WTC11 (cell line): ENCODE measurements at places on chromosomes 1 and 21. TPM values are rescaled to one million over a fixed set of nuclear protein-coding genes. Genes with fewer than 3 reads are reported as not detected.

- H3K4me1 ChIP-seq, result peaks cover 52% of the 10 kb centered on the region
- peaks cover 3% of the 10 kb centered on the region; the same call in 1 of the 2 replicates for H3K27me3 ChIP-seq
- H3K36me3 ChIP-seq, result peaks cover 18% of the 10 kb centered on the region
- H3K27ac ChIP-seq, result no peak overlapping the region
Observed at GRCh38 chr1:33161061-33161681, 20.7 kb downstream of the TRIM62 start.

- H3K4me1 ChIP-seq, result no peaks in the 10 kb centered on the region
- no peak overlapping the region for H3K4me3 ChIP-seq
- no peaks in the 10 kb centered on the region for H3K27me3 ChIP-seq
- no peak overlapping the region for H3K27ac ChIP-seq
- peaks cover 47% of the 10 kb centered on the region for H3K36me3 ChIP-seq
- DNase-seq, result no peak
Observed at GRCh38 chr1:55067022-55067778, 27.9 kb downstream of the PCSK9 start.

GRCh38 chr1:53016705-53017104 lies 45.3 kb upstream of the PODN start:
- H3K27me3 ChIP-seq, result no peaks in the 10 kb centered on the region; the same call in 1 of the 2 replicates
- H3K36me3 ChIP-seq, result no peaks in the 10 kb centered on the region
- no peak overlapping the region for H3K4me3 ChIP-seq
- H3K27ac ChIP-seq, result no peak overlapping the region
- peaks cover 12% of the 10 kb centered on the region for H3K4me1 ChIP-seq

DNA sequence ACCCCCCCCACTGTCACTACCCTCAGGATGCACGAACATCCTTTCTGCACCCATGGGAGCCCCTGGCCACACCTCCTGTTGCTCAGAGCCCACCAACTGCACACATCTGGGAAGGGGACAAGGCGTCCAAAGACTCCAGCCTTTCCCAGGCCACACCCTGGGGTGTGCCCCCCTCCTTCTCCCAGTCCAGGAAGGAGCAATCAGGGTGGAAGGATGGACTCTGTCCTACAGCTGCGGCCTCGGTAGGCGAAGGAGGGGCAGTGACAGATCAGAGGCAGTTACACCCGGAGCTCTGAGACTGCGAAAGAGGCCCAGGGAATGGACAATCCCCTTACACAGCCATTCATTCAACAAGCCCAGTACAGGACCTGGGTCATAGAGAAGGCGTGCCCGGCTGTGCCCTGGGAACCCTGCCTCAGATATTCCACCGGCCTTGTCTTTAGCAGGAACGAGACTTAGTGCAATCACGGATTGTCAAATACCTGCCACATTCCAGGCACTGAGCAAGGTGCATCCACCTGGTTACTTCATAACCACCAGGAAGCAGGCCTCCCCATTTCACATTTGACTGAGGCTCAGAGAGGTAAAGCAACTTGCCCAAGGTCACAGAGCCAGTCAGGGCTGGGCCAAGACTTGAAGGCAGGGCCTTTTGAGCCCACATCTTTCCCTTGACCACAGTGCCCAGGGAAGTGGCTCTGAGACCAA lies 9.4 kb downstream of the HSPG2 start:
- H3K27me3 ChIP-seq, result no peaks in the 10 kb centered on the region
- H3K4me3 ChIP-seq, result no peak overlapping the region
- no peak for DNase-seq

GRCh38 chr1:32746130-32746529 lies 43.6 kb upstream of the SYNC start:
- 0 out of 2 replicates have a peak, but pooled peaks cover 3% of the 10 kb centered on the region for H3K36me3 ChIP-seq
- H3K27ac ChIP-seq, result peak overlapping the region; percentile 36; the same call in 1 of the 2 replicates
- H3K4me1 ChIP-seq, result peaks cover 30% of the 10 kb centered on the region
- 0 out of 2 replicates have a peak, but pooled peaks cover under 1% of the 10 kb centered on the region for H3K27me3 ChIP-seq

DNA sequence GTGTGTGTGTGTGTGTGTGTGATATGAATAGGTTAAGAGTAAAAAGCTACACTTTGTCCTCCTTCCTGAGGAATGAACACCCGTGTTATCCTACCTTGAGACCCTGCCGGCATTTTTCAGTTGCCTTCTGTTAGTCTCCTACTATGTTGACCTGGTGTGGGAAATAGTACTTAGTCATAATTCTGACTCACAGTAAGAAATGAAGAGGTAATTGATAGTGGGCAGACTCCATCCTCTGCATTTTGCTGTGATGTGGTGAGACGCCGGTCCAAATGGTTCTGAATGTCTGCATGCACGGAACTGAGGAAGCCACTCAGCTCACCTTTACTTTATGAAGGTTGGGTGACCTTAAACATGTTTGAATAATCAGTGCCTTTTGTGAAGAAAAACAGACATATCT lies 12.6 kb downstream of the CD101 start:
- no peak for DNase-seq

DNA sequence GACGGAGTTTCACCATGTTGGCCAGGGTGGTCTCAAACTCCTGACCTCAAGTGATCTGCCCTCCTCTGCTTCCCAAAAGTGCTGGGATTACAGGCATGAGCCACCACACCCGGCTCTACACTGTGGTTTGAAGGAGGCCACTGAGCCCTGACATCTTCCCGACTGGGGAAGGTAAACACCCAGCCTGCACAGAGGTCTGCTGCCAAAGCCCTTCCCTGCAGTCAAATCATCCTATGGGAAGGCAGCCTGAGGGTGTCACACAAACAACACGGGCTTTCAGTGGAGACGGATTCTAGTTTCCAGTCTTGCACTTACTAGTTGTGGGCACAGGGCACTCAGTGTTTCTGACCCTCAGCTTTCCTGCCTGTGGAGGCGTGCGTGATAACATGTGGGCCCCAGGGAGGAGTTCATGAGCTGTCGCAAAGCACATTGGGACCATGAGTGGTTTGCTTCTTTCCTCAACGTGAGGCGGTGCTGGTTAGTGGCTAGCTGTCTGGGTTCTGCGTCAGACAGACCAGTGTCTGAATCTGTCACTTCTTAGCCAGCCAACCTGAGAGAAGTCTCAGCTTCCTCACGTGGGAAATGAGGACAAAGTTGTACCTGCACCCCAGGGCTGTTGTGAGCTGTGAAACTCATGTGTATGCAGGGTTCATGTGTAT lies 21.5 kb upstream of the OPRD1 start:
- no peak for DNase-seq
- peak overlapping the region; percentile 31; the same call in 1 of the 2 replicates for H3K27ac ChIP-seq
- no peak overlapping the region for H3K4me3 ChIP-seq
- H3K27me3 ChIP-seq, result no peaks in the 10 kb centered on the region; the same call in none of the 2 replicates
- H3K36me3 ChIP-seq, result no peaks in the 10 kb centered on the region
- peaks cover 13% of the 10 kb centered on the region for H3K4me1 ChIP-seq

GRCh38 chr1:21451212-21451611 lies 11.3 kb downstream of the NBPF3 start:
- no peaks in the 10 kb centered on the region for H3K27me3 ChIP-seq
- no peaks in the 10 kb centered on the region for H3K4me1 ChIP-seq
- H3K27ac ChIP-seq, result no peak overlapping the region
- peaks cover 11% of the 10 kb centered on the region; the same call in 1 of the 2 replicates for H3K36me3 ChIP-seq
- H3K4me3 ChIP-seq, result no peak overlapping the region

DNA sequence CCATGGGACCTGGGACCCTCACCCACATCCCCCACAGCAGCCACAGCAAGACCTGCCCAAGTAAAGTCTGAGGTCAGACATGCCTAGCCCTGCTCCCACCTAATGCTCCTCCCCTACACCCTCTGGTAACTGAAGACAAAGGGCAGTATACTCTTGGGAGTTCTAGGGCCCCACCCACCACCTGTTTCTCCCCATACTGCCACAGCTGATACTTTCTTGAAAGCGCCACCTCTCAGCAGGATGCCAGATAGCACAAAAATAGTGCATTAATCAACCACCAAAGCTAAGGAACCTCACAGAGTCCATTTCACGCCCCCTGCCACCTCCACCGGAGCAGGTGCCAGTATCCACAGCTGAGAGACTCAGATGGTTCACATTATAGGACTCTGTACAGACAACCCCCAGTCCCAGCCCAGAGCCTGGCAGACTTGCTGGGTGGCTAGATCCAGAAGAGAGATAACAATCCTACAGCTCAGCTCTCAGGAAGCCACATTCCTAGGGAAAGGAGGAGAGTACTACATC lies 238.1 kb downstream of the LRRC40 start:
- DNase-seq, result no peak
- H3K4me1 ChIP-seq, result peaks cover 4% of the 10 kb centered on the region; the same call in 1 of the 2 replicates
- H3K27ac ChIP-seq, result no peak overlapping the region
- H3K36me3 ChIP-seq, result 0 out of 2 replicates have a peak, but pooled peaks cover 6% of the 10 kb centered on the region
- H3K27me3 ChIP-seq, result no peaks in the 10 kb centered on the region; the same call in 1 of the 2 replicates

DNA sequence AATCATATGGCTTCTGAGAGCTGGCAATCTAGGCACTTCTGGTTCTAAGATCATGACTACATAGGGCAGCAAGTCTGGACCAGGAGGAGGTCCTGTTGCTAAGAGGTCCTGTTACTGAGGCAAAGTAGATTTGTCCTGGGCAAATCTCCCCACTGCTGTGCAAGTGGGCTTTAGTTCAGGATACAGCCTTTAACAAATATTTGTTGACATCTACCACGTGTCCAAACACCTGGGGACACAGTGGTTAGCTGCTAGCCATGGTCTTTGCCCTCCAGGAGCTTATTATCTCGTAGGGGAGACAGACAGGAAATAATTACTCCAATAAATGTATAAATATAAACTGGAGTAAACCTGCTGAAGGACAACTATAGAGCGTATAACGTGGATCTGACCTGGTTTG lies 3.2 kb downstream of the CGN start:
- peak overlapping the region; percentile 96 for H3K27ac ChIP-seq
- peaks cover 10% of the 10 kb centered on the region for H3K36me3 ChIP-seq
- no peak for DNase-seq
- H3K27me3 ChIP-seq, result no peaks in the 10 kb centered on the region
- peak overlapping the region; percentile 84 for H3K4me3 ChIP-seq

GRCh38 chr1:223341121-223341520 lies 22.9 kb downstream of the SUSD4 start:
- no peak for DNase-seq
- no peaks in the 10 kb centered on the region; the same call in 1 of the 2 replicates for H3K27me3 ChIP-seq
- no peaks in the 10 kb centered on the region for H3K36me3 ChIP-seq
- H3K4me1 ChIP-seq, result 0 out of 2 replicates have a peak, but pooled peaks cover 3% of the 10 kb centered on the region
- H3K27ac ChIP-seq, result no peak overlapping the region
- no peak overlapping the region for H3K4me3 ChIP-seq

- no peak overlapping the region for H3K27ac ChIP-seq
- H3K4me1 ChIP-seq, result no peaks in the 10 kb centered on the region; the same call in 1 of the 2 replicates
- no peaks in the 10 kb centered on the region for H3K36me3 ChIP-seq
Observed at GRCh38 chr21:45390121-45390751, 14.7 kb upstream of the COL18A1 start.

- H3K4me1 ChIP-seq, result peaks cover 12% of the 10 kb centered on the region
- H3K4me3 ChIP-seq, result no peak within 1 kb of the TSS
- no peak within 1 kb of the TSS for H3K27ac ChIP-seq
- peaks cover 9% of the 10 kb centered on the region for H3K36me3 ChIP-seq
Observed at GRCh38 chr1:41021526-41022308, at the start of gene SLFNL1. SLFNL1 (minus strand) TSS chr1:41021725; CDS start chr1:41020660, 1,065 bp downstream.

- no peak overlapping the region for H3K27ac ChIP-seq
- no peaks in the 10 kb centered on the region for H3K36me3 ChIP-seq
- H3K4me1 ChIP-seq, result peaks cover 7% of the 10 kb centered on the region; the same call in 1 of the 2 replicates
Observed at GRCh38 chr1:208509072-208509471, 264.9 kb upstream of the PLXNA2 start.

DNA sequence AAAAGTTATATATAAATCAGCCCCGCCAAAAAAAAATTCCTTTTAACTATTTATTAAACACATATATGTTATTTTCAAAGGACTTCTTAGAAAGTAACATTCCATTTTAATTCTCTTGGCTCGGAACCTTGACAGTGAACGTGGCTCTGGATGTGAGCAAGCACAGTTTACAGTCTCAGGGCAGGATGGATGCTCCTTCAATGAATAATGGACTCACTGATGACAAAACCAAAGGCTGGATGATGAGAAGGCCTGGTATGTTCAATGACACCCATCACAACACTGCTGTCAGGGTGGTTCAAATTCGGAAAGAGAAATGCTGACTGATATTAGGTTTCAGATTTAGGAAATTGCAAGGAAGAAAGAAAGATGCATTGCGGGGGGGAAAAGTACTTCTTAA lies 148.8 kb downstream of the SIPA1L2 start:
- no peak overlapping the region for H3K4me3 ChIP-seq
- DNase-seq, result no peak
- no peaks in the 10 kb centered on the region for H3K36me3 ChIP-seq
- no peaks in the 10 kb centered on the region for H3K27me3 ChIP-seq
- H3K4me1 ChIP-seq, result no peaks in the 10 kb centered on the region
- H3K27ac ChIP-seq, result no peak overlapping the region

GRCh38 chr1:13500806-13501205 lies 13.0 kb downstream of the LRRC38 start:
- H3K27ac ChIP-seq, result no peak overlapping the region
- H3K4me3 ChIP-seq, result no peak overlapping the region
- no peaks in the 10 kb centered on the region for H3K36me3 ChIP-seq
- peaks cover 31% of the 10 kb centered on the region for H3K4me1 ChIP-seq

GRCh38 chr1:200445213-200445612 lies 35.4 kb upstream of the ZNF281 start:
- H3K27ac ChIP-seq, result no peak overlapping the region
- H3K36me3 ChIP-seq, result peaks cover 29% of the 10 kb centered on the region
- no peak for DNase-seq

- no peak overlapping the region for H3K4me3 ChIP-seq
- peaks cover 52% of the 10 kb centered on the region for H3K4me1 ChIP-seq
- H3K27me3 ChIP-seq, result no peaks in the 10 kb centered on the region
- no peak overlapping the region for H3K27ac ChIP-seq
- H3K36me3 ChIP-seq, result no peaks in the 10 kb centered on the region
Observed at GRCh38 chr1:43942411-43942810, 4.3 kb upstream of the IPO13 start.

GRCh38 chr1:193259636-193260035 lies 73.2 kb upstream of the B3GALT2 start:
- no peak for DNase-seq
- H3K36me3 ChIP-seq, result no peaks in the 10 kb centered on the region
- H3K27ac ChIP-seq, result no peak overlapping the region
- H3K4me3 ChIP-seq, result no peak overlapping the region

- H3K4me1 ChIP-seq, result peaks cover 23% of the 10 kb centered on the region
- H3K4me3 ChIP-seq, result no peak overlapping the region
- H3K36me3 ChIP-seq, result peaks cover 18% of the 10 kb centered on the region
- no peak overlapping the region for H3K27ac ChIP-seq
- no peaks in the 10 kb centered on the region for H3K27me3 ChIP-seq
Observed at GRCh38 chr1:33005838-33006421, 30.8 kb downstream of the AK2 start.

REN gene
- total RNA-seq, result not detected in 3 replicates

JMJD4 gene
- 12.8 to 13.7 TPM (median 13.6 TPM) in 3 replicates for total RNA-seq

TMEM52 gene
- total RNA-seq, result 15.0 to 21.9 TPM (median 20.0 TPM) in 3 replicates

C1orf210 gene
- 11.7 to 14.0 TPM (median 12.8 TPM) in 3 replicates for total RNA-seq

LMX1A gene
- total RNA-seq, result not detected in 3 replicates

HCN3 gene
- 5.9 to 7.3 TPM (median 6.3 TPM) in 3 replicates for total RNA-seq

JTB gene
- 88.8 to 90.6 TPM (median 90.3 TPM) in 3 replicates for total RNA-seq
